NCI-H460 (cell line): ENCODE measurements at places on chromosomes 5 and 9.

DNA sequence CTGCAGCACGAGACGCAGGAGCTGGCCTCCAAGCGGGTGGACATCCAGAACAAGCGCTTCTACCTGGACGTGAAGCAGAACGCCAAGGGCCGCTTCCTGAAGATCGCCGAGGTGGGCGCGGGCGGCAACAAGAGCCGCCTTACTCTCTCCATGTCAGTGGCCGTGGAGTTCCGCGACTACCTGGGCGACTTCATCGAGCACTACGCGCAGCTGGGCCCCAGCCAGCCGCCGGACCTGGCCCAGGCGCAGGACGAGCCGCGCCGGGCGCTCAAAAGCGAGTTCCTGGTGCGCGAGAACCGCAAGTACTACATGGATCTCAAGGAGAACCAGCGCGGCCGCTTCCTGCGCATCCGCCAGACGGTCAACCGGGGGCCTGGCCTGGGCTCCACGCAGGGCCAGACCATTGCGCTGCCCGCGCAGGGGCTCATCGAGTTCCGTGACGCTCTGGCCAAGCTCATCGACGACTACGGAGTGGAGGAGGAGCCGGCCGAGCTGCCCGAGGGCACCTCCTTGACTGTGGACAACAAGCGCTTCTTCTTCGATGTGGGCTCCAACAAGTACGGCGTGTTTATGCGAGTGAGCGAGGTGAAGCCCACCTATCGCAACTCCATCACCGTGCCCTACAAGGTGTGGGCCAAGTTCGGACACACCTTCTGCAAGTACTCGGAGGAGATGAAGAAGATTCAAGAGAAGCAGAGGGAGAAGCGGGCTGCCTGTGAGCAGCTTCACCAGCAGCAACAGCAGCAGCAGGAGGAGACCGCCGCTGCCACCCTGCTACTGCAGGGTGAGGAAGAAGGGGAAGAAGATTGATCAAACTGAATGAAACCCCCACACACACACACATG, 654 bp downstream of the PURA start:
- DNase-seq: peak; percentile 19

GRCh38 chr5:73962801-73963425, 336.9 kb downstream of the ARHGEF28 start:
- DNase-seq: no peak

DNA sequence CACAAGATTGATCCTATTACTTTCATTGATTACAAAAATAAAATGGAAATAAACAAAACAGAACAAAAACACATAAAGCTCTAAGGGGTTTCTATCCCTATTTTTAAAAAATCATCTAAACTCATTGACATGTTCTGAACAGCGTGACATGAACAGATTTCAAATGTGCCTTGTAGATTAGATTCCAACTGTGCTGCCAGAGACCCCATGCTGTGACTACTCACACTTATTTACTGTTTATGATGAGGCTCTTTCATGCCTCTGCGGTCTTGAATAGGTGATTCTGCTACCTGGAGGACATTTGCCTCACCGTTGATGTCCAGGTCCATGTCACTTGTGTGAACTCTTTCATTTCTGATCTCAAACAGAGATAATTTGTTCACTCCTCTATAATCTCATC, 990.2 kb downstream of the CDH12 start:
- DNase-seq: no peak

DNA sequence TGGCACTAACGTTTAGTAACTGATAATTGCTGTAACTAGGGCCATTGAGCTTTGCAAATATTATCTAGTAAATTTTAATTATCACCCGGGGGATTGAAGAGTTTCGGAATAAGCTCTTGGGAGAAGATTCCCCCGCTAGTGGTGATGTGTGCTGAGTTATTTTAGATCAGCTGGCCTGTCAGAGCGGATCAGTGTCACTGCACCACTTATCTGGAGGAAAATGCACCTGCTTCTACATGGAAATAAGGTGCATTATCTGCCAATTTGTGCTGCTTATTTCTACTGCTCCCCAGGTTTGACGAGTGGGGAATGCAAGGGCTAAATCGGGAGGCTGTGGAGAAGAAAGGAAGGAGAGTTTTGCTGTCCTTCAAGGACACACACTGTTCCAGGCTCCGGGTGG, 518.6 kb downstream of the TLE4 start:
- DNase-seq: no peak

- no peak for DNase-seq
Measured at GRCh38 chr5:98637557-98637956, 135.9 kb upstream of the RGMB start.

DNA sequence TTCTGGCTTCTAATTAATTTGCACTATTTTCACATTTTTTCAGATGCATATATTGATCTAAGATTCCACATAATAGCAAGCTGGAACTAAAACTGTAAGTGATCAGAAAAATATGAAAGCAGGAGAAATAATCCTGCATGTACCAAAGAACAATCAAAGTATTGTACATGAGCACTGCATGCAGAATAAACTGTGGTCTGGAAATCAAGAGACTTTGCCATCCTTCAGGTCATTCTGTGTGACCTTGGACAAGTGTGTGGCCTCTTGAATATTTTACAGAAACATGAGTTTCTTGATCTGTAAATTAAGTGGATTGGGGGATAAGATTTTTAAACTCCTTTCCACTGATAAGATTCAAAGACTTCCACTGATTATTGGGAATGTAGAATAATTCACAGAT, 99.2 kb upstream of the GNAQ start:
- no peak for DNase-seq
